ENCODE measurements at places on chromosomes 2 and 18.

GRCh38 chr2:30716123-30716900 is 90.9 kb downstream of the CAPN13 start:
- no peaks in the 10 kb centered on the region for H3K4me1 ChIP-seq
- no peak for DNase-seq
- no peak overlapping the region for H3K27ac ChIP-seq
- no peak overlapping the region for H3K4me3 ChIP-seq

GRCh38 chr18:74081966-74082741 is 65.5 kb downstream of the FBXO15 start:
- no peak overlapping the region for H3K27ac ChIP-seq
- no peaks in the 10 kb centered on the region for H3K36me3 ChIP-seq
- H3K27me3 ChIP-seq: no peaks in the 10 kb centered on the region
- no peak for DNase-seq

DNA sequence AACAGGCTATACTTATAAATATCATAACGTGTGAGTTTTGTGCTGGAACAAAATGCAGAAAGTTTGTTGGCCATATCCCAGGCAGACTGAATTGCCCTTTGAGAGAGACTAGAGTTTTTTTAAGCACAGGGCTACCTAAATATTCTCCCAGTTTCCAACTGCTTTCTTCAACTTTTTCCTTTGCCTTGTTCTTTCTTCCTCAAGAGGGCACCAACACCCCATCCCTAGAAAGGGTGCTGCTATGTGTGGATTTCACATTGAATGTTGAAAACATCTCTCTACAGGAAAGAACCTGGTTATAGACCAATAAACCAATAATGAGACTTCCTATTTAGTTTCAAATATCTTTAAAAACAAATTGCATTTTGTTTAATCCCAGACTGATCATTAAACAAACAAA is 87.9 kb downstream of the ICOS start:
- no peak for DNase-seq
- H3K4me1 ChIP-seq: peaks cover 54% of the 10 kb centered on the region
- no peak overlapping the region for H3K4me3 ChIP-seq
- no peaks in the 10 kb centered on the region for H3K36me3 ChIP-seq
- H3K27me3 ChIP-seq: no peaks in the 10 kb centered on the region

- no peak overlapping the region for H3K4me3 ChIP-seq
- H3K27me3 ChIP-seq: no peaks in the 10 kb centered on the region
- no peak for DNase-seq
- no peaks in the 10 kb centered on the region for H3K36me3 ChIP-seq
Observed at GRCh38 chr2:145161656-145162055, 641.7 kb upstream of the ZEB2 start.

DNA sequence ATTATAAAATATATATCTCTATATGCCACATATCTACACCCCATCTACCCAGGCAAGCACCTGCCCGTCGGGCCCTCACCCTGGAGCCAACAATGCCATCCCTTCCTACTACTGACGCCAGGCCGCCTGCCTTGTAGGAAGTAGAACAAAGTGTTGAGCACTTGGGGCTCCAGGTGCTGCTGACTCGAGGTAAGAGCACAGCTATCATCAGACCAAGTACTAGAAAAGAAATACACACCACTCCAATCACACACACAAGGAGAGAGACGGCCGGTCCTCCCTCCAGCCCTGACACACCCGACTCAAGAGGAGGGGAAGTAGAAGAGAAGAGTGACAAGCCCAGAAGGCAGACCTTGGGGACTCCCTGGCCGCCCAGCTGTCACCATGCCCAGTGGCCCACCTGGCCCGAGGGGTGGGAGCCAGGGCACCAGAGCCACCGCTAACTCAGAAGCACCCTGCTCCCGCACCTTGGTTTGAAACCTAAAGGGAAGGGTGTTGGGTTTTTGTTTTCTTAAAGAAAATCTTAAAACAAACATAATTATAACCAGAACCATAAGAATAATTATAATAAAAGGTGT is 64.0 kb upstream of the POMC start:
- no peak for DNase-seq
- peaks cover 31% of the 10 kb centered on the region for H3K36me3 ChIP-seq
- no peak overlapping the region for H3K4me3 ChIP-seq
- no peaks in the 10 kb centered on the region for H3K27me3 ChIP-seq

- no peak overlapping the region for H3K27ac ChIP-seq
- no peak overlapping the region for H3K4me3 ChIP-seq
- no peak for DNase-seq
- H3K36me3 ChIP-seq: no peaks in the 10 kb centered on the region
- no peaks in the 10 kb centered on the region for H3K27me3 ChIP-seq
- H3K4me1 ChIP-seq: no peaks in the 10 kb centered on the region
Observed at GRCh38 chr2:230697676-230698075, 15.0 kb upstream of the CAB39 start.

DNA sequence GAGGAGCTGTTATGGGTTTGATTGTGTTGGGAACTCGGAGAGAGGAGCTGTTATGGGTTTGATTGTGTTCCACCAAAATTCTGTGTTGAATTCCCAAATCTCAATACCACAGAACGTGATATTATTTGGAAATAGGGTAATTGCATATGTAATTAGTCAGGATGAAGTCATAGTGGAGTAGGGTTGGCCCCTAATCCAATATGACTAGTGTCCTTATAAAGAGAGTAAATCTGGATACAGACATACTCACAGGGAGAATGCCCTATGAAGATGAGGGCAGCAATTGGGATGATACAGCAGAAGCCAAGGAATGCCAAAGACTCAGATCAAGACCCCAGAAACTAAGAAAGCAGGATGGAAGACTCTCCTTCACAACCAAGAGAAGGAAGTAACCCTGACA is 1023.2 kb upstream of the ZEB2 start:
- no peak for DNase-seq
- no peak overlapping the region for H3K4me3 ChIP-seq
- H3K36me3 ChIP-seq: no peaks in the 10 kb centered on the region
- H3K27ac ChIP-seq: no peak overlapping the region
- peaks cover 9% of the 10 kb centered on the region for H3K4me1 ChIP-seq

GRCh38 chr2:170895023-170895757 is 33.9 kb upstream of the GORASP2 start:
- no peaks in the 10 kb centered on the region for H3K36me3 ChIP-seq
- no peak overlapping the region for H3K4me3 ChIP-seq
- DNase-seq: no peak
- no peak overlapping the region for H3K27ac ChIP-seq

DNA sequence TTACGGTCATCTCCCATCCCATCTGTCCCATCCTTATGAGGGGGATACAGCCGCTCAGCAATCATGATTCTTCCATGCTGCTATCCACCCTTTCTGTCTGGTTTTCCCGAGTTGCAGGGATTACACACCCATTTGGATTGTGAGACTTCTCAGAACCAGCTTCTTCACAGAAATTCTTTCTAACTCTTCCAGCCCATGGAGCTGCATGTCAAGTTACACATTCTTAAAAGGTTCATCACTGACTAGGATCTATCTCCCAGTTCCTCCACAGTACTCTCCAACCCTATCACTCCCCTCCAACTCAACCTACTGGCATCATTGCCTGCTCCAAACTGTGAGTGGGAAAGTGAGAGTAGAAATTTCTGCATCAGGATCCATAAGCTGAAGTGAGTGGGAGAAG is 558.2 kb upstream of the TNP1 start:
- H3K27ac ChIP-seq: peak overlapping the region; percentile 45
- peaks cover 29% of the 10 kb centered on the region for H3K4me1 ChIP-seq
- H3K36me3 ChIP-seq: no peaks in the 10 kb centered on the region
- no peak for DNase-seq

DNA sequence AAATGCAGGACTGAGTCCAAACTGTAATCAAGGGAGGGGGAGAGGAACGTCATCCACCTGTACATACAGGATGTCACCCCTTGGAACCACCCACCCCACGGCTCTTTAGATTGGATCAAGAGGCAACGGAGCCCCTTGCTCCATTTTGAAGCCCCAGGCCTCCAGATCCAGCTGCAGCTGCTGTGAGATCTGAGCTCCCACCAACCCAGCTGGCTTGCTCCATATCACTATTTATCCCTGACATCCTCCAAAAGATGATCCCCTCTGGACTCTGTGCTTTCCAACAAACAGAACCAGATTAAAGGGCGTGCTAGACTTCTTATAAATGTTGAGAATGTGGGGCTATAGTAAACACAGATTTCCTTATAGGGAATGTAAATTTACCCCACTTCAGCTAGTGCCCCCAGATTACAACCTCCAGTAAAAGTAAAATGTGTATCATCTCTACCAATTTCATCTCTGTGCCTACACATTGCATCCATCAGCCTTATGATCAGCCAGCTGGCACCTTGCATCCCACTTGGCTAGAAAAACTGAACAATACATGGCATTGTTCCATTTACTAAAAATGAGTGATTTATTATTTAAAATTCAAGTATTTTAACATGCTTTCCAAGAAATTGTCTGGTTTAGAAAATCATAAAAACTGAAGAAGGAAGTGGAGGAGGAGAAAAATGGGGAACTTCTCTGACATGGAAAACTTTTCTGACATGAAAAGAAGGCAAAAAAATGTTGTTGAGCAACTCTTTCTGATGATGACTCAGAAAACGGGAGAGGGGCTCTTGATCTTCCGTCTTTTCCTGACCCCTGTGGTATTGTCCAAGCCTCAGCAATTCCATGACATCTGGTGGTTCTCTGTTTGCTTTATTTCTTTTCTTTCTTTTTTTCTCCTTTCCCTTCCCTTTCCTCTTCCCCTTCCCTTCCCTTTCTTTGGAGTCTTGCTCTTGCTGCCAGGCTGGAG is 262.6 kb upstream of the THUMPD2 start:
- no peaks in the 10 kb centered on the region for H3K36me3 ChIP-seq
- H3K27ac ChIP-seq: no peak overlapping the region
- H3K27me3 ChIP-seq: no peaks in the 10 kb centered on the region
- H3K4me1 ChIP-seq: no peaks in the 10 kb centered on the region

GRCh38 chr2:85994897-85995647 is 106.3 kb upstream of the ST3GAL5 start:
- no peaks in the 10 kb centered on the region for H3K27me3 ChIP-seq
- H3K4me1 ChIP-seq: peaks cover 56% of the 10 kb centered on the region
- H3K27ac ChIP-seq: no peak overlapping the region
- no peaks in the 10 kb centered on the region for H3K36me3 ChIP-seq
- H3K4me3 ChIP-seq: no peak overlapping the region

GRCh38 chr18:22563164-22563583 is 145.5 kb upstream of the CTAGE1 start:
- no peaks in the 10 kb centered on the region for H3K4me1 ChIP-seq
- H3K36me3 ChIP-seq: no peaks in the 10 kb centered on the region
- H3K27me3 ChIP-seq: no peaks in the 10 kb centered on the region
- DNase-seq: no peak
- peak overlapping the region; percentile 64 for H3K27ac ChIP-seq

DNA sequence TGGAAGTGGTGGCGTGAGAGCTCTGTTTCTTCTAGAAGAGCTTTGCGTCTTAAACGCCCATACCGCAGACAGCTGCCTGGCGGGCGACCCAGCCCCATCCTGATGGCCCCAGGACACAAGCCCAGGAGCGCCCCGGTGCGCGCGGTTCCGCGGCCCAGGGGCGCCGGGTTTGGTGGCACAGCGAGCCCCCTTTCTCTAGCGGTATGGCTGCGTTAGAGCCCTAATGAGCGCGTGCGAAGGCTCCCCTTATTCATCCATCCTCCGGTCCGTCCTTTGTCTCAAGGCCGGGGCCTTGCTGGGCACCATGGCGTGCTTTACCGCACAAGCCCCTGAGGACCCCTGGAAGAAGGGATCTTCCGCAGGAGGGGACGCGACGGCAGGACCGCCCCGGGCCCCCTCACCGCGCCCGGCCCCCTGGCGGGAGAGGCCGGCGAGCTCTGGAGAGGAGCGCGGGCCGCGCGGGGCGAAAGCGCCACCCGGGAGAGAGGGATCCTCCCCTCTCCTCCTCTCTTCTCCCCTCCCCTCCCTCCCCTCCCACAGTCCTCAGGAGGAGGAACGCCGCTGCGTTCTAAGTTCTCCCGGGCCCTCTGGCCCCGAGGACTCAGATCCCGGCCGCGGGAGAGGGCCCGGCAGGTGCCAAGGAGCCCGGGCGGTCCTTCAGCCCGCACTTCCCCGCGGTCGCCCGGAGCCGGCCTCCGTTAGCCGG is 626 bp upstream of the SLC1A4 start:
- no peaks in the 10 kb centered on the region for H3K36me3 ChIP-seq
- peak overlapping the region; percentile 100 for H3K4me3 ChIP-seq
- no peaks in the 10 kb centered on the region for H3K27me3 ChIP-seq
- peak overlapping the region; percentile 93 for H3K27ac ChIP-seq

DNA sequence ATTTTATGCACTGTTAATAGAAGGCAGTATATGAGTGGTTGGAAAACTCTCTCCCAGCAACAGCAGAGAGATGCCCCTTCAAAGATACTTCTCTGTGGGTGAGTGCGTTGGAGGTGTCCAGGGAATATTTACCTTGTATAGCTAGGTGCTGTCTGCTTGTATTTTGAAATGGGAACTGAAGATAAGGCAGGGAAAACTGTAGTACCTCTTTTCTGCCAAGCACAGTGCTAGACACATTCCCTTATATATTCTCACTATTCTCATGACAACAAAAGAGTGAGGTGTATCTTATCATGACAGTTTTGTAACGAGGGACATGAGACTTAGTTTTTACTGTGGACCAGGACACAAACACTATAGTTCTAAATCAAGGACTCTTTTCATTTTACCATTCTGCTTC is 2.1 kb downstream of the TTC39C start:
- H3K4me3 ChIP-seq: no peak overlapping the region
- H3K27ac ChIP-seq: no peak overlapping the region
- DNase-seq: no peak
- peaks cover 3% of the 10 kb centered on the region for H3K4me1 ChIP-seq
- no peaks in the 10 kb centered on the region for H3K27me3 ChIP-seq
- no peaks in the 10 kb centered on the region for H3K36me3 ChIP-seq

Data from thoracic aorta (tissue), 2 donors.